ENCODE measurements at places on chromosomes 4 and X.

DNA sequence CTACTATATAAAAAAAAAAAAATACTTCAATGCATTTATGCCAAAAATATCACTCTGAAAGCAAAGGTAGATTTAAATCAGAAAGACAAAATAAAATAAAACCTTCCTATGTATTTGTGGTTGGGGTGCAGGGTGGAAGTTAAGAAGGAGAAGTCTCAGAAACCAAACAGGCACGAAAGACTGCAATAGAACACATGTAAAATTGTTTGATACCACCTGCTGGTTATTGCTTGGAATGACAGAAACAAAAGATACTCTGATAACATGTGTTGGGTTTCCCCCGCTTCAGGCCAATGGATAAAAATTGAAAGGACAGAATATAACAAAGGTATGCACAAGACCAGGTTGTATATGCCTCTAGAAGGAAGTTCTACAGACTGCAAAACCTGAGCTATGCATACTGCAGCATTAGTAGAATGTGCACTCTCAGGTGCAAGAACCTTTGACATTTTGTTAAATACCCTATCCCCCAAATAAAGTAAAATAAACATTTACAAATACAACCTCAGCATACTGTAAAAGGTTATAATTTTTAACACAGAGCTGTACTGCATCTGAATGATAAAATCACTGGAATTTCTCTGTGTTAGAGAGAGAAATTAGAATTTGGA, 118.8 kb downstream of the GABRA2 start:
- no peak for DNase-seq

GRCh38 chrX:116010939-116011338, 159.6 kb upstream of the AGTR2 start:
- no peak for DNase-seq

GRCh38 chr4:81506731-81507130, 35.0 kb upstream of the RASGEF1B start:
- no peak for DNase-seq

GRCh38 chr4:184310171-184310567, 92.5 kb upstream of the ENPP6 start:
- DNase-seq: peak; percentile 64

DNA sequence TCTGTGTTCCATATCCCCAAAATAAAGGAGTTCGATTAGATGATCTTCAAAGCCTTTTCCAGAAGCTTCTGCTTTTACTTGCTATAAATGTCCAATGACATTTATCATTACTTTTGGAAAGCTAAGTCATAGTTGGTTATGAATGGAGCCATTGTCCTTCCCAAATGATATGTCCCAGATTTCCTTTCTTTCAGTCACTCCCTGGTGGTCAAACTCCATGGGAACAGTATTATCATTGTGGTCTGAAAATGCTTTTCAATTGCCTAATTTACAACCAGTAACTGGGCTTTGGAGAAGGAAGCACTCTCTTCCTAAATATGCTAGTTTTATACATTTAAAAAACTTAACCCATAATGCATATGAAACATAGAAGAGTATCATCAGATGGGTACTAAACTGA, 571.5 kb upstream of the AMOT start:
- DNase-seq: no peak

DNA sequence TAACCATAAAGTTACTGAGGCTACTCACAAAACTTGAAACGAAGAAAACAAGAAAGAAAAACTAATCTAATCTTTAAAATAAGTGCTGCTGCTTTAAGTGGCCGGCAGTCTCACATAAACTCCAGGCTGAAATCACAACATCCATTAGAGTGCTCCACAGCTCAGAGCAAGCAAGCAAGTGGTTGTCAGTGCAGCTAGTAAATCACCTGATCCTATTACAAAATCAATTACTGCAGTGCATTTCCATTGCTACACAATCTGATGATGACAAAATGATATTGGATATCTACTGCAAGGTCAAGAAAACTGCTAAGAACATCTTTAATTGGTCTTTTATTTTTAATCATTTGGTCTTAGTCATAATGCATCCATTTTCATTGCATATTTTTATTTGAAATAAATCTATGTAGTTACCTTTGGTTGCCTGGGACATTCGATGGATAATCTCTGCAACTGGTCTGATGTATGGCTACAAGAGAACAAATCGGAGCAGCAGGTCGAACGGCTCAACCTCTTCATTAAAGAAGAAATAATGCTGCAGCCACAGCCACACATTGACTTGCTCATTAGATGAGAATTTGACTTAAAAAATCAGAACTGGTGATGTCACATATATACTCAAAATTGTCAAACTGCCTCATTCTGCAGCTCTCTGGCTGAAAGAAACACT, 87.7 kb downstream of the FBXW7 start:
- DNase-seq: no peak

DNA sequence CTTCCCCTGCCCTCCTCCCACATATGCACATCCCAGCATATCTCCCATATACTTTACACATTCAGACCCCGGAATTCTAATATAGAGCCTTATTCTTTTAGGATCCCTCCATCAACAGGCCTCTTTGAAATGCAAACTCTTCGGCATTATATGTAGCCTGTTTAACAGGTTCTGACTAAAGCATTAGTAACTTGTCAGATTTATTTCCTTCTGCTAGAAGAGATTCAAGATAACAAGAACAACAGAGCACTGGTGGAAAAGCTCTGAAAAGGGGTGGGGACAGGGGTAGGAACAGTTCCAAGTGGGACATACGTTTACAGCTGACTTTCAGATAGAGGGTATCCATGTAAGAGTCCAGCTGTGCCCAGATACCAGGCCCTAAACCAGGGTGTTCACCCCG, 31.7 kb upstream of the PRPS1 start:
- DNase-seq: no peak

DNA sequence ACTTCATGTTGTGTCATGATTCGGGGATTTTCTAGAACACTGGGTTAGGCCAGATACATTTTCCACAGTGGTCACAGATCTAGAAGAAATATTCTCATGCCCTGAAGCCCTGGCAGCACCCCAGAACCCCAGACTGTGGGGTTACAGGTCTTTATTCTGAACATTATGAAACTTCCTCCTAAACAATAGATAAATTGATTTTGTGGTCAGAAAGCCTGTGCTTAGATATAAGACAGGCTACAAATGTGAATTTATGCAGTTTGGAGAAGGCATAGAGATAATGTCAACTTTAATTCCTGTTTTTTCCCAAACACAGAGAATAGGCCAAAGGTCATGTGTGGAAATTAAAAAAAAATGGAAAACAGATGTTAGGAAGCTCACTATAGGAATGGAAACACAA, 492.9 kb downstream of the SPRY1 start:
- DNase-seq: no peak

GRCh38 chrX:23066588-23067281, 67.0 kb downstream of the DDX53 start:
- DNase-seq: no peak

DNA sequence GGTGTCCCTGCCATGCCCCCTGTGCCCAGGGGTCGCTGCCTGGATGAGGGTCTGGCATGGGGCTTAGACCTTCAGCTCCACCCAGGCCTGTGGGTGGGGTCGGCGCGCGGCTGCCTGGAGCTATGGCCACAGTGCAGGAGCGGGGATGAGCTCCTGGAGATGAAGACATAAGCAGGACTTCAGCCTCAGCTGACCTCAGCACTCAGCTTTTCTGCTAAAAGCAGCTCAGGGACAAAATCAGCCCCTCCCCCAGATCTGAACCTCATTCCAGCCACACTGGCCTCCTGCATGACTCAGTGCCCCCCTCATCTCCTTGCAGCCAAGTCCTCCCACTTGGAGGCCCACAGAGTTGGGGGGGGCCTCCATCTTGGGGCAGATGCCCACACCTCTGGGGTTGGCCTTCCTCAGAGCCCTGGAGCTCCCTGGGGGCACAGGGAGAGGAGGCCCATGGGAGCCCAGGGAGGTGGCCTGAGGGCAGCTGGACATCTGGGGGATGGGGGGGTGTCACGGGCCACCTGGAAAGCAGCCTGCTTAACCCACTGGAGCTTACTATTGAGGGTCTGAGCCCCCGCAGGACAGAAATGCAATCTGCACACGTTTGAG, 19.4 kb upstream of the CPLX1 start:
- no peak for DNase-seq

DNA sequence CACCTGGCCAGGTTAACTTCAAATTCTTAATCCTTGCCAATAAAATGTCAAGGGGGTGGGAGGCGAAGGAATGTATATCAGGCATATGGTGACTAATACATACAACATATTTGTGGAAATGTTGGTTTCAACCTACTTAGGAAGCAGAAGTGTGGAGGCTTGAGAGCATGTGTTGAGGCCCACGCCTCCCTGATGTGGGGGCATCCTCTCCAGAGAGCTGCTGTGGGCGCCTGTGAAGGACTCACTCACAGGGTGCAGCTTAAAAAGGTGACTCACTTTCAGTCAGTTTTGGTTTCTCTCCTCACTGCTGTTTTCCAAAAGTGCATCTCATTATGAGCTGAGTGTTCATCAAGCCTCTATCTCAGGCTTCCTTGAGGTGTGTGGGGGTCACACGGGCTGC, 27.5 kb downstream of the LNX1 start:
- no peak for DNase-seq

GRCh38 chr4:61555789-61556188, 355.7 kb downstream of the ADGRL3 start:
- no peak for DNase-seq

DNA sequence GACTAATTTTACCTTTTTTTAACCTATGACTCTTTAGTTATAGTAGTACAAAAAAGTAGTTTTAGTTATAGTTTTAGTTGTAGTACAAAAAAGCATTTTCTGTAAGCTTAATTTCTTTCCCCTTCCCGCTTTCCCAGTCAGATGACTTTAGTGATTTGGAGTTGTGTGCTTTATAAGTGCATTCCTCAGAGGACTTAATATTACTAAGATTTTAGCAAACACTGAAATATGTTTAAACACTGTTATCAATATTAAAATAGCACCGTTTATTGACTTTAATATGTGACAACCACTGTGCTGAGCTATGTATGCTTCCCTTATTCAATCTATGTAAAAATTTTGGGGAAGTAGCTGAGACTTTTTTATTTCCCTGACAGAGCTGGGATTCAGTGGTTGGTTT, 22.8 kb downstream of the GUF1 start:
- no peak for DNase-seq

- no peak for DNase-seq
These were observed 97.6 kb upstream of the ARSJ start for GRCh38 chr4:114076899-114077570.

DNA sequence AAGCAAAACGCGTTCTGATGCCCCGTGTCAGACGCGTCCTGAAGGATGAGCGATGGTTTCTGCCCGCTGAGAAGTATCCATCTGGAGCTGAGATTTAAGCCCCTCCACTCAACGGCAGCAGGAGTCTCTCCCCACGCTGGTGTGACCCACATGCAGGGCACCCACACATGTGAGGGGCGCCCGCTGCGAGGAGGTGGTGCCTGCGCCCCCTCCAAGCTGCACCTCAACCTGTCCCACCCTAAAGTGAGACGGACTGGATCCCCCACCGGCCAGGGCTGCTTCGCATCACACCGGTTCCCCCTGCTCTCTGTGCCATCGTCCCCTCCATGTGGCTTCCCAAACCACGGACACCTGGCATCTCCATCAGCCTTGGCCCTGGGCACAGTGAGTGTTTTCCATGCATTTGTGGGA, 4.5 kb upstream of the PDE6B start:
- DNase-seq: no peak

DNA sequence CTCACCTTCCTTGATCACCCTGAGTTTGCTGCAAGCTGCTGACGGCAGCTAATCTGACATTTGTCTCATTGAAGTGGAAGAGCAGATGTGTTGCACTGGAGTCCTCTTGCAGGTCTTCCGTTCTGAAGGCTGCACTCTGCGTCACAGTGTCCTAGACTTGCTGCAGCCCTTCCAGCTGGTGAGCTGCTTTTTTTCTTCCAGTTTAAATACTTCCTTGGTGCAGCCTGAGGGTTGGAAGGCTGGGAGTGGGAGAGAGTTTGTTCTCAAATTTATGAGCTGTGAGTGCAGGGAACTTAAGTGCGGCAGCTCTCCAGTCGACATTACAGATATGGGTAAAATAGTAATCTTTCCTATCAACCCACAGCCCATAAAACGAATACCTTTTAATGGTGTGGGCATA, 303.6 kb upstream of the FAT1 start:
- no peak for DNase-seq

- no peak for DNase-seq
These were observed 48.5 kb upstream of the ARMCX2 start for GRCh38 chrX:101708163-101708562.

- no peak for DNase-seq
These were observed 16.1 kb downstream of the COQ2 start for GRCh38 chr4:83268491-83268890.

GRCh38 chr4:38333219-38333618, 330.8 kb upstream of the KLF3 start:
- no peak for DNase-seq

- DNase-seq: no peak
These were observed 102.8 kb downstream of the CHRDL1 start for GRCh38 chrX:110692866-110693265.

DNA sequence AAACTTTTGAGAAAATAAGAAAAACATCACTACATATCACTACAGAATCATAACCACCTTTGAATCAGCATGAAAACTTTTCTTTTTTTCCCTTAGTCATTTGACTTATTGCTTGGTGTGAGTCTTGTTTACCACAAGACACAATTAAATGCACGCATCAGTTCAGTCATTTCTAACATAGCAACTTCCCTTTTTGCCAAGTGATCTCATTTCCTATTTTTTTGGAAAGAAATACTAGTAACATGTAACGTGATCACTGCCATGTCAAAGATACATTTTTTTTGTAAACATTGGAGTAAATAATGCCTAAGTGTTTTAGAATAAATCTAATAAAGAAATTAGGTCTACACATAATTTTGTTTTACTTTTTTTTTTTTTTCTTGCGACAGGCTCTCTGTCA, 5.1 kb upstream of the CXCL8 start:
- no peak for DNase-seq

- DNase-seq: no peak
These were observed 162.5 kb upstream of the RASGEF1B start for GRCh38 chr4:81634165-81634564.

DNA sequence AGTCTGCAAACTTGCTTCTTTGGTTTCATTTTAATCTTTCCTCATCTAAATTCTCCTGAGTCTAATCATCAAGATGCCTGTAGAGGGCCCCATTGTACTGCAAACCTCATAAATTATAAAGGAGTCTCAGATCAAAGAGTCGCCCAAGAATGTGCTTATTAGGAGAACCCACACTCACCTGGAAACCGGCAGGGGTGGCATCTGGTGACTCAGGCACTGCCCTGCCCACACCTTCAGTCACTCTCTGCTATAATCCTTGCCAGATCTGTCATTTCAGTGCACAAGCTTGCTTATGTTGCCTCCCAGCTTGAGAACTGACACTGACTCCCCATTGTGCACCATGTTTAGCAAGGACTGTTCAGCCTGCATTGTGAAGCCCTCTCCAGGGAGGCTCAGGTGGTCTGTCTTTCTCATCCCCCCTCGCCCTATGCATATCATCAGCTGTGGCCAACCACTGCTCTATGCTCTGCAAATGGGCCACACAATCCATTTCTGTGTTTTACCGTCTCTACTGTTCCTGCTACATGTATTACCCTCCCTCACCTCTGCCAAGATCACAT, 12.4 kb downstream of the EPGN start:
- peak; percentile 24 for DNase-seq

GRCh38 chr4:113026556-113026955, 22.9 kb upstream of the ANK2 start:
- no peak for DNase-seq

Data from left colon (tissue), 2 donors.